Right renal cortex interstitium (tissue), 3 donors: ENCODE measurements at places on chromosomes 5 and 9. TPM values are rescaled to one million over a fixed set of nuclear protein-coding genes. Genes with fewer than 3 reads are reported as not detected.

Gene TMEM252
- 12.6 TPM for polyA plus RNA-seq

Gene FOXD1
- 8.3 TPM for polyA plus RNA-seq

GRCh38 chr9:105141976-105142250, 102.5 kb upstream of the SLC44A1 start:
- no peak for DNase-seq

DNA sequence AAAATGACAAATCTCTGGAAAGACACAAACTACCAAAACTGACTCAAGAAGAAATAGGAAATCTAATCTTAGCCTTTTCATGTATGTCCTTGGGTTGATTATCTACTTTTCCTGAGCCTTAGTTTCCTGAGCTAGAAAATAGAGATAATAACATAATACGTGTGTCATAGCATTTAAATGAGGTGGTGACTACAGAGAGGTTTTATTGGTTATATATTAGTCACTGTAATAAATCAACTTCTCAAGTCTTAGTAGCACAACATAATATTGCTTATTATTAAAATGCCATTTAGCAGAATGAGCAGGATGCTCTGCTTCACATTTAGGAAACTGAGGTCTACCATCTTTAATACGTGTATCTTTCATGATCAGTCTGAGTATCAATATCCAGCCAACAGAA, 7.1 kb upstream of the PJA2 start:
- no peak for DNase-seq

DNA sequence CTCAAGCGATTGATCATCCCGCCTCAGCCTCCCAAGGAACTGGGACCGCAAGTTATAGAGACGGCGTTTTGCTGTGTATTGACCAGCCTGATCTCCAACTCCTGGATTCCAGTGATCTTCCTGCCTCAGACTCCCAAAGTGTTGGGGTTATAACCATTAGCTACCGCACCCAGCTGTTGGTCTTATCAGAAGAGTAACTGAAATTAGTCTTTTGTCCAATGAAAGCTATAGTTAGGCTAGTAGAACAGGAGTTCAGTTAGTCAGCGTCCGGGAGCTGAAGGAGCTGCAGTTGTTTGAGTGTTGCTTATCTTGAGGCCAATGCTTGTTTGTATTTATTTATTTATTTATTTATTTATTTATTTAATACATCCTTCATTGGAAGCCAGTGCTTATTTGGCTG, 3.2 kb upstream of the MIGA2 start:
- DNase-seq, result no peak

DNA sequence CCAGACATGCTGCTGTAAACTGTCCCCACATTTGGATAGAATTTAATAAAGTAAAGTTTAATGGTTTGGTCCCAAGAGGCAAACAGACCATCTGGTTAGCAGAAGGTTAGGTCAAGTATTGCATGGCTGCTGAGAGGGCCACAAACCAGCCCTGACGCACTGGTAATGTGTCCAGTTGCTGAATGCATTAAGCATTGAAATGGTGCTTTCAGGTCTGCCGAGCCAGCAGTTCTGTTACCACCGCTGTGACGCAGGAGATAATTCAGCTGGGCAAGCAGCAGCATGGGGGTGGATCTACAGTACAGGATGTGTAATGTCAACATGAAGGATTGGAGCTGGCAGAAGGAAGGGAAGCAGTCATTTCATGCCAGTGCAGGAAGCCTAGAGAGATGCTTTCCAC, 16.0 kb downstream of the ZNF462 start:
- peak; percentile 44 for DNase-seq

DNA sequence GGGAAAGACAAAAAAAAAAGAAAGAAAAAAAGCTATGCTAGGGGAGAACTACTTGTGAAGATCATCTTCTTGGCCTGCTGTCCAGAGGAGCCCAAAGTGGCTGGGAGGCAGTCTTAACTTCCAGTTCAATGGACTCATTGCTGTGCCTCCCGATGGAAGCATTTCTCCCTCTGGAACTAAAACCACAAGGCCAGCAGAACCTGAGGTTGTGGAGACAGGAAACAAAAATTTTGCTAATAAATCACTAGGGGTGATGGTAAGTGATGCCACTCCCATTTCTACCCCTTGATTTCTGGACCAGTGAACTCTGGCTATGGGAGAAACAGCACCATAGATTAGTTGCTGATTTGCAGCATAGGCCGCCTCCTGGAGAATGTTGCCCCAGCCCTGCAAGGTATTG, 123.4 kb upstream of the NFIL3 start:
- DNase-seq, result no peak

DNA sequence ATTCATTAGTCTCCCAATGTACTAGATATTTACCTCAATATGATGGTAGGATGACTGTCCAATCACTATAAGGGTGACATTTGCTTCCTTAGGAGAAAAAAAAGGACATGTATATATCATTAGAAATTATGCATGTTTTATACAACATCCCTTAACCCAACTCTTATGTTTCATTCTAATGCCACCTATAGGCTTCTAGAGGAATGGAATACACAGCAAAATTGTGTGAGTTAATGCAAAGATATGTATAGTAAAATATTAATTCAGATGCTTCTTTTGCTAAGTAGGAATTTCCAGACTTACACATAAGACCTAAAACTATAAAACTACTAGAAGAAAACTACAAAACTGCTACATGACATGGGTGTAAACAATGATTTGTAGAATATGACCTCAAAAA, 3.5 kb downstream of the PRXL2C start:
- DNase-seq, result no peak

GRCh38 chr5:139138109-139138508, 60.1 kb downstream of the SIL1 start:
- no peak for DNase-seq

DNA sequence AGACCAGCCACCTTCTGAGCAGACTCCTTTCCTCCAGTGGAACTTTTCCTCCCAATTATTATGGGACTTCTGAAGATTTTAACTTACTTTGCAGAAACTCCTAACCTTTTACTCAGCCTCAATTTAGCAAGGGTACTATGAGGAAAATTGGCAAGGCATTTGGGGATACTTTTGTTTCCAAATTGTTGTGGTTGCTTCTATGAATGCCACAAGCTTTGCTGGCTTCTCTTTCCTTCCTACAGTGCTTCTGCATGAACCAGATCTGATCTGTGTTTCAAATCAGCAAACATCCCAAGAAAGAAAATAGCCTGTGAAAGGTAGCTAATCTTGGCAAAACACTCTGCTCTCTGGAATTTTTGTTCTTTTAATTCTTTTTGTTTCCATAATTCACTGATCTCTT, 57.3 kb upstream of the TAF11L2 start:
- no peak for DNase-seq

DNA sequence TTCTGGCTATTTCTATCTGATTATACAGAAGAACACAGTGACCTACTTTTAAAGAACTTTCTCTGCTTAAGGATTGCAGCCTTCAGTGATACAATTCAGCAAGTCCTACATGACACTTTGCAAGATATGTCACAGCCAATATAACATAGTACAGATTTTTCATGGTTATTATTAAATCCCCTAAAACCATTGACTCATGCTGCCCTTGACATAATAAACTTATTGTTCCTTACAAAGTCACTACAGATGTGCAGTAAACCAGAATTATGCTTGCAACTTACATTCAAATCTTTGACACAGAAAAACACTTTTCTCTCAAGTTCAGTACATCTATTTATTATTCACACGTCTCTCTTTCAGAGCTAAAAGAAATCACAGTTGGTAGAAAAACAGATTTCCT, 1136.3 kb upstream of the ACO1 start:
- DNase-seq, result no peak
